Activated naive CD4-positive, alpha-beta T cell (primary cell): ENCODE measurements at places on chromosomes 2 and 18.

DNA sequence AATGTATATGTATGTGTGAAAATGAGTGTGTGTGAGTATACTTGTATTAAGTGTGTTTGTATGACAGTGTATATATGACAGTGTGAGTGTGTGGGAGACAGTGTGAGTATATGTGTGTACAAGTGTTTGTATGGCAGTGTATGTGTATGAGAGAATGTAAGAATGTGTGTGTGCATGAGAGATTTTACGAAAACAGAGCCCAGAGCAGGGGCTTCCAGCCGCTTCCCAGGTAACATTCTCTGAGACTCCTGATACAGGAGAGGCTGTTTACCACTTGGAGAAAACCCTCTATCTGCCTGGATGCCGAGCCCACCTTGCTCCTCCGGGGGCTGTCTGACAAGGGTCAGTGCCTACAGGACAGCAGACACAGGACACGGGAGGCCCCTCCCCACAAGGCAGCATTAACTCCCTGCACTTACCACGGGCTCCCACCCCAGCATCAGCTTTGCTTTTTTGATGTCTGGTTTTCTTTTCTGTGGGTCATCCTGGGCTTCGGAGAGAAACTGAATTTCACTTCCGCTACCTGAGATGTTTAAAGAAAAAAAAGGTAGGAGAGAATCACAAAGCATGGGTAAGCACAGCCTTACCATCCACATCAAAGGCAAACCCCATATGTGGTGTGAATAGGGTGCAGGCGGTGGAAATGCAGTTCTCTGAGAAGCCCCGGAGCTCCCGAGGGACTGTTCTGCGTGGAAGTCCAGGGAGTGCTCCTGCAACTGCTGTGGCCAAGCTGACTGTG is 97.6 kb downstream of the UXS1 start:
- no peak for DNase-seq

DNA sequence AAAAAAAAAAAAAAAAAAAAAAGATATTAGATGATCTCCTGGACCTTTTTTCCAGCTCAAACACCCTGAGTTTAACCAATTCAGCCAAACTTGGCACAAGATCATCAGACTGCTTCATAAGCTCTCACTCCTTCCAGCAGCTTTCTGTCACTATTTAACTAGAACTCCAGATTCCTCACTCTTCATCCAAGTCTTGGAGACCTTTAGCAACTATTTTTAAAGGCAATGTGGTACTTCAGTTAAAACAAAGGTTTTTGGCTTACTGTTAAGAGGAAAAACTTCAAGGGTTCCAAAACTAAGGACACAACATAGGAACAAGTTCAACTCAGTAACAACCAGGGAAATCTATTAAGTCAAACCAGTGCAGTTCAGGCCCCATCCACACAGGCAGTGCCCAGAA is 23.2 kb downstream of the LAMA1 start:
- no peak for DNase-seq

DNA sequence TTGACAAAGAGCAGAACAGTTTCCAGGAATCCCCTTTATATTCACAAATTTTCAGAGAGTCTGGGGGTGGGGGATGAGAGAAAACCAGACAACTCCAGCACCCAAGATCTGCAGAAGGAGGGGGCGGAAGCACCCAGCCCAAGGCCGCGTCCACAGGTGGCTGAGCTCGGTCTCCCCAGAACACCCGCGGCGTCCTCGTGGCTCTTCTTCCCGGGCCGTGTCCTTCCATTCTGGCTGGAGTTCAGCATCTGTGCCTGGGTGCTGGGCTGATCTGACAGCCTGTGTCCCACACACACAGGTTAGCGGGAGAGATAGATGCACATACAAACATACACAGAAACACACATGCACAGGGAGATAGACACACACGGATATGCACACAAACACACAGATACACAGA is 455.8 kb upstream of the SALL3 start:
- DNase-seq = no peak

GRCh38 chr18:73748731-73749130 is 398.9 kb downstream of the FBXO15 start:
- DNase-seq = no peak

DNA sequence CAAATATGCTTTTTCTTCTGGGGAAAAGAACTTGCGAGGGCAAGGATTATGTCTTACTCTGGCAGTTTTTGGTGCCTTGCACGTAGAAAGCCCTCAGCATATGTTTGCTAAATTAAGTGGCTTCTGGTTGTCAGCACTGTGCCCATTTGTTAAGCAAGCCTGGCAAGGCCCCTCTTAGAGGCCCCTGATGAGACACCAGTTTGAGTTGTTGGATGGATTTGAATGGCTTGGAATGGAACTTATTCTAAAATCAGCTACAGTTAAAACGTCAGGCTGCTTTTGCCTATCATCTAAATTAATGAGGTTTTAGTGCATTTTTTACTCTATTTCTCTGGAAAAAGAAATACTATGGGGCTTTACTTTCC is 28.2 kb downstream of the TMEM182 start:
- no peak for DNase-seq

- DNase-seq = no peak
Measured at GRCh38 chr18:74128159-74128558, 19.5 kb downstream of the FBXO15 start.

DNA sequence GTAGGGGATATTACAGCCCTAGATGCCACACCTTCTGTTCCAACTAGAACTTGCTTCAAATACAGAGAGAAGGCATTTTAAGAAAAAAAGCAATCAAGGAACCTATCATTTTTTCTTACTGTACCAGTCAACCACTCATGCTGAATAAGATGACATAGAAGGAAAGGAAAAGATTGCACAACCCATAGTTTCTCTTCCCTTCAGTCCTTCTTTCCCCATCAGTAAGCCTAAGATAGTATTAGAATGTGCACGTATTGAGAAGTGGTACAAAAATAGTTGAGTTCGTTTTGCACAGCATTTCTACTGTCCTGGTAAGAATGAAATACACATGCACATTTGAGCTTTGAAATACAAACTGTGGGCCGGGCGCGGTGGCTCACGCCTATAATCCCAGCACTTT is 27.0 kb upstream of the HK2 start:
- DNase-seq = no peak

- DNase-seq = no peak
Measured at GRCh38 chr2:238227587-238228032, 12.2 kb downstream of the HES6 start.

DNA sequence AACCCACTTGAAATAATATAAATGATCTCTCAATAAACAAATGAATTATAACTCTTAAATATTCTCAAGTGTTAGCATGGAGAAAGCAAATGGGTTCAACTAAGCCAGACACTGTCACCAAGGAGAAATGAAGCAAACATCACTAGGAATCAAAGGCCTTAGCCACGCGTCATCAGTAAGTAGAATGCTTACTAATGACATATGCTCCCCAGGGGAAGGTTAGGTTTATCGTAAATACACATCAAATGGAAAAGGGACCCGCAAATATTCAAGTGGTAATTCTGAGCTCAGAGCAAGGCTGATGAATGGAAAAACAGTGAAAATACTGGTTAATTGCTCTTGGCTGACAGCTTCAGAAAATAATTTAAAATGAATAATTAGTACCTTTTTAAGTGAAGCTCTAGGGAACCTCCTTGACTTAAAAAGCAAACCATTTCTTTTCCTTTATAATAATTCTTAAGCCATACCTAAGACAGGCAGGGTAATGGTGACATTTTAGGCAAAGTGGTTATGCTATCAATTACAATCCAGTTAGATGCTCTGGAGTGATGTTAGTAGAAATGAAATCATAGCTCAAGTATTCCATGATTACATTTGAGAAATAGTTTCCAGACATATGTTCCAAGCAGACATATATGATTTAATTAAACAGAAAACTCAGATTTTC is 101.5 kb downstream of the ALPK2 start:
- no peak for DNase-seq

- no peak for DNase-seq
Measured at GRCh38 chr18:23825496-23825895, 136.2 kb downstream of the LAMA3 start.

- DNase-seq = no peak
Measured at GRCh38 chr18:48742706-48743475, 204.1 kb downstream of the CTIF start.

GRCh38 chr2:217289907-217290280 is 430.0 kb upstream of the TNP1 start:
- DNase-seq = no peak

DNA sequence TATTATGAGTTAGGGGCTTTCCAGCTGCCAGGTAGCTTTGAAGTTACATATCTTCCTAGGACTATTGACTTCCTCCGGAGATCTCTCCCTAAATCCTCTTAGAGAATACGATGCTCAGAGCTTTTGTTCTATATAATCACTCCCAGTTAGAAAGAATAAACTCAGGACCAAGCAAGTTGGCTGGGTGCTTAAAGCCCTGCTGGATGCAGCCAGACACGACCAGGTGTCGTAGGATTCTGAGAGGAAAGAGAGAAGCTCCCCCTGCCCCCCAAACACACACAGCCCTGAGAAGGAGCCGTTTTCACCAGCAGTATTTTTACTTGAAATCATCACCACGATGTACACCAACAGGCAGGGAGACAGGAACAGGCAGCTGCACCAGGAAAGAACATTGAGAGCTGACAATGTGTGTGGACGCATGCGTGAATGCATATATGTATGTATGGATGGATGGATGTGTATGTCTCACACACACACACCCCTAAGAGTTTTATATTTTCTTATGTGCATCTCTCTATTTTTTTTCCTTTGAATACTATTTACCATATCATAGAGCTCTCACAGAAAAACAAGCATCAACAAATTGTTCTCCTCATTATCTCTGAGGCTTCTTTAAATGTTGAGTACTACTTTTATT is 382.6 kb downstream of the EPHA4 start:
- DNase-seq = no peak

DNA sequence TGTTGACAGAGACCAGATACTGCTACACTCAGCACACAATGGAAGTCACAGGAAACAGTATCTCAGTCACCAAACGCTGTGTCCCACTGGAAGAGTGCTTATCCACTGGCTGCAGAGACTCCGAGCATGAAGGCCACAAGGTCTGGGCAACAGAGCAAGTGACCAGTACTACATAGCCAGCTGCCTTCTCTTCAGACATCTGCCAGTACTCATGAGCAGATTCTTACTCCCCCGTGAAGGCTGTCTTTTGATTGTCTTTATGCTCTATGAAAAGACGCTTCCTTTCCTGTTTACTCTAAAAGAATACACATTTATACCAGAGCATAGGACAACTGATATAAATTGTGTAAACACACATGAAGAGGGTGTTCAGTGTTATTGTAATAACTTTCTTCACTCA is 118.9 kb downstream of the MMADHC start:
- DNase-seq = no peak

- no peak for DNase-seq
Measured at GRCh38 chr2:52269696-52270485, 1238.0 kb upstream of the NRXN1 start.

DNA sequence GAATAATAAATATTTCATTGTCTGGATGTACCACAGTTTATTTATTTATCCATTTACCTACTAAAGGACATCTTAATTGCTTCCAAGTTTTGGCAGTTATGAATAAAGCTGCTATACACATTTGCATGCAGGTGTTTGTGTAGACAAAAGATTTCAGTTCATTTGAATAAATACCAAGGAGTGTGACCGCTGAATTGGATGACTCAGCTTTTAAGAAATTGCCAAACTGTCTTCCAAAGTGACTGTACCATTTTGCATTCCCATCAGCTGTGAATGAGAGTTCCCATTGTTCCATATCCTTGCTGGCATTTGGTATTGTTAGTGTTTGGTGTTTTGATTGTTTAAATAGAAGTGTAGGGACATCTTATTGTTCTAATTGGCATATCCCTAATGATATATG is 36.2 kb upstream of the FMNL2 start:
- DNase-seq = no peak

DNA sequence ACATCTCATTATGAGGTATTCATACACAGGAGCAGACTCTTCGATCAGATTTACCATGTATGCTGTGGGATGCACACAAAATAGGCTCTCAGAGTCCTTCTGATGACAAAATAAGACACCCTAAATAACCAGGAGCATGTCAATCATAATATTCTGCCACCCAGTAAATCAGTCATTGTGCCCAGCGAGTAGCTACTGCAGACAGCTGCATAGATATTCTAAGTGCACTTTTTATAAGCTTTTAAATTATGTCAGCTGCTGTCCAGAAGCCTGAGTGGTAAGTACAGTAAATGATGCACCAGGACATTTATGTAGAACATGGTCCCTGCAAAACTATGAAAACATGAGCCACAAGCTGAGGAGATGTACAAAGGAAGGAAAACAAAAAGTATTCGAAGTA is 102.9 kb downstream of the CCDC141 start:
- no peak for DNase-seq

DNA sequence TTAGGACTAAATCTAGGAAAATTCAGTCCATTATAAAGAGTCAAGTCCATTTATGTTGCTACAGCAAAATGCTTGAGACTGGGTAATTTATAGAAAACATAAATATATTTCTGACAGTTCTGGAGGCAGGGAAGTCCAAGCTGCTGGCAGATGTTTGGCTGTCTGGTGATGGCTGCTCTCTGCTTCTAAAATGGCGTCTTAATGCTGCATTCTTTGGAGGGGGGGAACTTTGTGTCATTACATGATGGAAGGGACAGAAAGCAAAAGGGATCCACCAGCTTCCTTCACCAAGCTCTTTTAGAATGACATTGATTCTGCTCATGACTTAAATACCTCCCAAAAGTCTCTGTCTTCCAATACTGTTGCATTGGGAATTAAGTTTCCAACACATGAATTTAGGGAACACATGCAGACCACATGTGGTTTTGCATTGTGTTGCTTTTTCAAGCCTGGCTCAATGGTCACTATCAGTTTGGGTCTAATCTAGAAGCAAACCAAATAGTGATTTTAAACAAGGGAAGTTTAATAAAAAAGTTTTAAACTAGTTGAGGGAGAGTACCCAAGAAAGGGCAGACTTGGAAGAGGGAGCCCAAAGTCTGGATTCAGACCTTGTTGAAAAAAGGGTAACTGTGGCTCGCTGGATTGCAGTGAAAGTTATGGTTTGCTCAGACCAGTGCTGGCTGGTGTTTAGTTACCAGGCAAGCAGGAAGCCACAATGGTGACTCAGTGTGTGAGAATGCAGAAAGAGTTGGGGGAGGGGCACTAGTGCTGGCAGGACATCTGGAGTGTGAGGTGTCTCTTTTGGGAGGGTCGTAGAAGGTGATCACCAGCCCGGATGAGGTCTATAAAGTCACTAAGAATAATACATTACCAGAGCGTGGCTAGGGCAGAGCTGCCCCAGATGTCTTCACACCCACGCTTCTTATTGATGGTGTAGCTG is 30.8 kb downstream of the C18orf54 start:
- no peak for DNase-seq
